ENCODE measurements at places on chromosomes 5 and 9. TPM values are rescaled to one million over a fixed set of nuclear protein-coding genes. Genes with fewer than 3 reads are reported as not detected.

The BDP1 gene
- polyA plus RNA-seq = 23.3 TPM

- no peak for DNase-seq
Measured at GRCh38 chr5:41776435-41776834, 93.8 kb downstream of the OXCT1 start.

The GFI1B gene
- polyA plus RNA-seq = 0.39 TPM

- DNase-seq = no peak
Measured at GRCh38 chr5:52728224-52728623, 59.5 kb upstream of the ITGA1 start.

- DNase-seq = no peak
Measured at GRCh38 chr9:133239533-133240090, 30.6 kb upstream of the OBP2B start.

All from forelimb muscle (tissue), 1 donor.